ENCODE measurements at places on chromosomes 3 and 15. TPM values are rescaled to one million over a fixed set of nuclear protein-coding genes. Genes with fewer than 3 reads are reported as not detected.

DNA sequence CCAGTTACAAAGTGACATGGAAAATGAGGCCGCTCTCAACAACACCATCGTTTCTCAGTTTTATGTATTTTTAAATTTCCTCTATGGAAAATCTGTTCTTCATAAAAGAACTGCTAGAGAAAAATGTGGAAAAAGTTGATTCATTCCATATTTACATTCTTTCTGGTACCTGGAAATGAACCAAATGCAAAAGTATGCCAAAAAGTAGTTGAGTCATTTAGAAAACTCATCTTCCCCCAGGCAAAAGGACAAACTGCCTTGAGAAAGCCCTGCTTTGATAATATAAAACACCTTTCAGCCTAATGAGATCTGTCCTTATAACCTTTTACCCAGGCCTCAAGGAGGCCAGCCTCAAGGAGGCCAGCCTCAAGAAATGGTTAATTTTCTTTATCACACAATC, 283.0 kb upstream of the VEPH1 start:
- DNase-seq: no peak

GRCh38 chr3:192816351-192816750, 89.0 kb upstream of the FGF12 start:
- DNase-seq: no peak

DNA sequence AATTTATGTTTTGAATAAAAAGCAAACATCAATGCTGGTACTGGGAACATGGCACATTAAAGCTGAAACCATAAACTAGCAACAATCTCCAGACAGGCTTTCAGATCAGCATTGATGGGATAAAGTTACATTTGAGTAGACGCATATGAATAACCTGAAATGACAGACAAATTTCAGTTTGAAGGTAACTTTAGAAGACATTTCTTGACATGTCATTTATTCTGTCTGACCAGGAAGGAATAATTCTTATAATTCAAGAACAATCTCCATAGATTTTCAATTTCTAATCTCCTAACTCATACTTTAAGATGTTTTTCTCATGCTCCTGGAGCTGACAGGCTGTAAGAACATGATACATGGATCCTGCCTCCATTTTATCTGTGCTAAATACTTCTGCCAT, 69.8 kb downstream of the PLCH1 start:
- DNase-seq: no peak

DNA sequence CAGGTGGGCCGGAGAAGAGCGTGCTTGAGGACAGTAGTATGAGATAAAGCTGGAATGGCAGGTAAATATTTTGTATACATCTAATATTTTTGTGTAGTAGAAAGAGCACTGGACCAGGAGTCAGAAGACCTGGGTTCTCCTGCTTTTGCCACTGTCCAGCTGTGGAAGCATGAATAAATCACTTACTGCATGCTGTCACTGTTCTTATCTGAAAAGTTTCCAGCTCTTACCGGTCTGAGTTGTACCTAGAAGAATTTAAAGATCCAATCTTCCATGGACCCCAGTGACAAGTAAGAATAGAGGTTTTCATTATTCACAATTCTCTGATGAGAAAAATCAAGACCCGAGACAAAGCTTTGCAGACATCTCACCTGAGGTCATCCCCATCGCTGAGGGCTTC, 5.9 kb downstream of the XPC start:
- no peak for DNase-seq

DNA sequence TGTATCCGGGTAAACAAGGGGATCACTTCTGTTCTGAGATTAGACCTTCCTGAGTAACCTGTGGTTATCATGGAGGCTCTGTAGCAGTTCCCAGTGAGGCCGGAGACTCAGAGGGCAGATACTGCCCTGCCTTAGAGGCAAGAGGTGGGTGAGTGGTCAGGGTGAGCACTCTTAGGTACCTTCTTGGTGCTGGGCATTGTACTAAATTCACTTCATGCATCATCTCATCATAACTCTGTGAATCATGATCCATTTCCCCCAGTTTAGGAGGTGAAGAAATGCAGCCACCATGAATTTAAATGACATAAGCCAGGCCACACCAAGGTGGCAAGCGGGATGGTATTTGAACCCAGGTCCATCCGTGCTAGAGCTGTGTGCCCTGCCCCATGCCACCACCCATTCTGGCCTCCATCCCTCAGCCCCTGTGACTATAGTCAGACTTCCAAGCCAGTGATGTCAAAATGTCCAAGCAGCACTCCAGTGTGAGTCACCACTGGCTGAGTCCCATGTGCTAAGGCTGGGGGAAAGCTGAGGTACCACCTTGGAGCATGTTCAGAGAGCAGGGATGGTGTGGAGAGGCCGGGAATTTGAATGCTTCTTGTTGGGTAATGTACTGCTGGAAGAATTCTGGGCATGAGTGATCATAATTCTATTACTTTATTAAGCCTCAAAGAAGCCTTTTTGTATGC, 88.8 kb downstream of the EPHB1 start:
- no peak for DNase-seq

- no peak for DNase-seq
Observed at GRCh38 chr3:194194757-194195085, 58.8 kb downstream of the HES1 start.

- no peak for DNase-seq
Observed at GRCh38 chr3:35200056-35200455, 439.3 kb upstream of the ARPP21 start.

The FES gene
- total RNA-seq: 83.9 TPM

- peak; percentile 27 for DNase-seq
Observed at GRCh38 chr15:85443593-85444087, 63.2 kb downstream of the AKAP13 start.

GRCh38 chr15:39154776-39155175, 426.1 kb upstream of the THBS1 start:
- DNase-seq: no peak

The PROS1 gene
- 3.0 TPM for total RNA-seq

DNA sequence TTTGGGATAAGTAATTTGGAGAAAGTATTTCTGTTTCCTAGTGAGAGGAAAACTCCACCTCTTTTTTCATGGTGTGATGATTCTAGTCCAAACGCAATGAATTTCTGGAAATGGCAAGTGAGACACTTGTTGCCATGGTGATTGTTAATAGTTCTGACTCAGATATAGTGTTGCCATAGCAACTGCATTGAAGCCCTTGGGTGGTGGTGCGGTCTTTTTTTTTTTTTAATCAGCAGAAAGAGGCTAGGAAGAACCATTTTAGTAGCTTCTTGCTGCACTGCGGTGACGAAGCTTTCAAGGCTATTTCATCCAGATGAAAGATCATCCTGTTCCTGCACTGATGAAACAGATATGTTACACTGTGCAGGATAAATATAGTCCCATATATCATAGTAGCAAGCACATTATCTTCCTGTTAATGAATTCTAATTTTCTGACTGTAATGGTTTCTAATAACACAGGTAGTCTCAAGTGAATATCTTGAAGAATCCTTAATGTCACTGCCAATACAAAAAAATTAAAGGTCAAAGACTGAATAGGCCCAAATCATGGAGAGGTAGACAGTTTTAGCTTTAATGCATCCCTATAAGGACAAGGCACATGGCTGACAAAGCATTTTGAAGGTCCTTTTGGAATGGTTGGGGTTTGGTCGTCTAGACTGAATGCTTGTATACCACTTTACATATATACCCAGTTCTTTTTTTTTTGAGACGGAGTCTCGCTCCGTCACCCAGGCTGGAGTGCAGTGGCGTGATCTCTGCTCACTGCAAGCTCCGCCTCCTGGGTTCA, 125.1 kb upstream of the ZBTB20 start:
- no peak for DNase-seq

DNA sequence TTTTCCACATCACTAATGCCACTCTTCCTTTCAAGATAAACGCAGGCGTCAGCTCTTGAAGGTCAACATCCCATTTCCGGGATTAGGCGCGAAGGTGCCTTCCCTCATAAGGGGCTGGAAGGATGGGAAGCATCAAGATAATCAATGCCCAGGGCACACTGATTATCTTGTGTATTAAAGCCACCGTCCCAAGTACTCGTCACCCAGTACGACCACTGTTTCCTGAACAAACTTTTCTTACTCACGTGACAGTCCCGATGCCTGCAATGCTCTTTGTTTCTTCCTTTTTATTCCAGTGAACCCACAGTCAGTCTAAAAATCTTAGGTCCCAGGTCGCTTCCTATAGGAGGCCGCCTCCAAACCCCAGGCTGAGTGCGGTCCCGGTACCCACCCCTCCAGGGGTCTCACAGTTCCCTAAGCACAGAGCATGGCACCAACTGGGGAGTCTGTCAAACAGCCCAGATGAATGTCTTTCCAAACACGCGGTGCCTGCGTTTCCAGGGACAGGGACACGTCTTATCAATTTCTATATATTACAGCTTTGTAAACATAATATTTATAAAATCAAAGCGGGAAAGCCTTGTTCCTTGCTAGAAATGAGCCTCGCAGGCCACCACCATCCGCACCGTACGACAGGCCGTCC, 589 bp downstream of the ANAPC13 start:
- DNase-seq: no peak

GRCh38 chr15:40266828-40267304, 16.0 kb downstream of the ANKRD63 start:
- DNase-seq: no peak

The OR5K2 gene
- total RNA-seq: not detected

DNA sequence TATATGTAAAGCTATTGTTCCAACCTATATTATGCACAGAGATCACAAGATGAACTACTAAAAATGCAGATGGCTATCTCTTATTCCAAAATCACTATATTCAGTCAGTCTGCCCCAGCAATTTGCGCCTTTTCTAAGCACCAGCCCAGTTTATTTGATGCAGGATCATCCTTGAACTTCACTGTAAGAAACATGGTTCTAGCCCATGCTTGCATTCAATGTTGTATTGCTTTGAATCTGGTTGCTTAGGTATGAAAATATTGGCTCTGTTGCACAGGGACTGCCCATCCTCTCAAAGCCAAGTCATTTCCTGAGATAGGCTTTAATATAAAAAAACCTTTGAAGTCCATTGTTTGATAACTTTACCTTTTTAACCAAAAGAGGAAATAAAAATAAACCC, 170.5 kb upstream of the LRIG1 start:
- no peak for DNase-seq

DNA sequence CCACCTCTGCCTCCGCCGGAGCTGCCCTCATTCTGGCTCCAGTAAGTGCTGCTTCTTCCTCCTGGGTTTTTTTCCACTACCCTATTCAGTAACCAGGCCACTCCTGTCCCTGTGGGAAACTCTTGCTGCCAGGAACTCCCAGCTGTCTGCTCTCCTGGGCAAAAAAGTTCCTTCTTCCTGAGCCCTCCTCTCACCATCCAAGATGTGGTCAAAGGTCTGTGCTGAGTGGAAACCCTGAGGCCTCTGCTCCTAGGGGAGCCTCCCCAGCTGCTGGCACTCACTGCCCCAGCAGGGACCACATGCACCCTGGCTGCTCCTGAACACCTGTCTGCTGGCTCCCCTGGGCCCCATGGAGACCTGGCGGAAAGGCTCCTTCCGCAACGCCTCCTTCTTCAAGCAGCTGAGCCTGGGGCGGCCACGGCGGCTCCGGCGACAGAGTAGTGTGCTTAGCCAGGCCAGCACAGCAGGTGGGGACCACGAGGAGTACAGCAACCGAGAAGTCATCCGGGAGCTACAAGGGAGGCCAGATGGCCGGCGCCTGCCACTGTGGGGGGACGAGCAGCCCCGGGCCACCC, 454 bp downstream of the C15orf62 start:
- no peak for DNase-seq
